Activated CD4-positive, CD25-positive, alpha-beta regulatory T cell treated with anti-CD3 and anti-CD28 coated beads, Interleukin-2, amount 50 U/mL, for 16 hours (primary cell): ENCODE measurements at places on chromosomes 2 and 18.

- no peak for DNase-seq
Observed at GRCh38 chr18:62452280-62452831, 70.5 kb upstream of the ZCCHC2 start.

- DNase-seq, result no peak
Observed at GRCh38 chr2:226429476-226429875, 370.1 kb downstream of the IRS1 start.

DNA sequence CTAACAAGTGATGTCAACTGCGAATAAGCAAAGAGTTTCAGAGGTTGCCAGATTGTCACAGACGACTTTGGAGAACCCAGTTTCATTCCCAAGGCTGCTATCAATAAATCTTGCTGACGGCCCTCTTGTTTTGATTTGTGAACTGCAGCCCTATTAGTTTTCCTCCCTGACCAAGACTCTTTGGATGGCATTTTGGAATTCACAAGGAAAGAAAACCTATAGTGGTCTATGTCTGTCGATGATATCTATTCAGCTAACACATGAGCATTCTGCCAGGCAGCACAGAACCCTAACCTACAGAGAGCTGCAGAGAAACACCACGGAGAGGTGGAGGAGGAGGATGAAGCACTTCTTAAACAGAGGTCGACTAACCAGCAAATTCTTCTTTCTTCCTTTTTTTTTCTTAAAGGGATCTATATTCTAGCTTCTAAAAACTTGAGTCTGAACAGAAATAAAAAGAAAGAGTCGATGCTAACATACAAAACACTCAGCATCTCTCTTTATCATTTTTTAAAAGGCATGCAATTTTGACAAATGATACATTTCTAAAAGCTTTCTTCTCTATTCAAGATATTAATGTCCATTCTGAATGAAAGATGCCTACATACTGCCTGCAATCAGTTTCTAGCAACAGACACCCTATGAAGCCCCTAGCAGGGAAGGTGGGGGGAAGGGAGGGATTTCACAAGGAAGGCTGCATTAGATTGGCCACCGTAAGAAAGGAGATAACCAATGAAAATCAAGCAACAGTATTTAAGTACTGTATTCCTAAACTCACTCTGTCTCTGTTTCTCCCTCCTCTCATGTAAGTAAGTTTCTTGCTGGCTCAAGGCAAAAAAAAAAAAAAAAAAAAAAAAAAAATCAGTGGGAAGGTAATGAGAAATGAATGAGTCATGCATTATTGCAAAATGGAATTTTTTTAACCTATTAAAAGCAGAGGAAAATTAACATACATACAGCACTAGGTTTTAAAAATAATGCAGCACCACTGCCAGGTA is 83.0 kb upstream of the CHRNA1 start:
- no peak for DNase-seq

DNA sequence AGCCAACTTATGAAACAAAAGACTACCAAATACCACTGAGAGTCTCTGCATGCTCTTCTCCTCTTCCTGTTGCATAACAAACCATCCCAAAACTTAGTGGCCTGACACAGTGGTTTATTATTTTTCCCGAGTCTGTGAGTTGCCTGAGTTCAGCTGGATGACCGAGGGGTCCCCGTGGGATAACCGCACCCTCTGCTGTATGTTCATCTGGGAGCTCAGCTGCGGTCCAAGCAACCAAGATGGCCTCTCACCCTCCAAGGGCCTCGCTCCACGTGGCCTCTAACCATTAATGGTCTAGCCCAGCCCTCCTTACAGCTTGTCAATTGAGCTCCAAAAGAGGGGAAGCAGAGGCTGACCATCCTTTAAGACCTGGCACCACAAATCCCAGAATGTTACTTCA is 17.1 kb downstream of the ITM2C start:
- DNase-seq, result no peak

- no peak for DNase-seq
Observed at GRCh38 chr2:44126106-44126797, 42.4 kb upstream of the PPM1B start.

DNA sequence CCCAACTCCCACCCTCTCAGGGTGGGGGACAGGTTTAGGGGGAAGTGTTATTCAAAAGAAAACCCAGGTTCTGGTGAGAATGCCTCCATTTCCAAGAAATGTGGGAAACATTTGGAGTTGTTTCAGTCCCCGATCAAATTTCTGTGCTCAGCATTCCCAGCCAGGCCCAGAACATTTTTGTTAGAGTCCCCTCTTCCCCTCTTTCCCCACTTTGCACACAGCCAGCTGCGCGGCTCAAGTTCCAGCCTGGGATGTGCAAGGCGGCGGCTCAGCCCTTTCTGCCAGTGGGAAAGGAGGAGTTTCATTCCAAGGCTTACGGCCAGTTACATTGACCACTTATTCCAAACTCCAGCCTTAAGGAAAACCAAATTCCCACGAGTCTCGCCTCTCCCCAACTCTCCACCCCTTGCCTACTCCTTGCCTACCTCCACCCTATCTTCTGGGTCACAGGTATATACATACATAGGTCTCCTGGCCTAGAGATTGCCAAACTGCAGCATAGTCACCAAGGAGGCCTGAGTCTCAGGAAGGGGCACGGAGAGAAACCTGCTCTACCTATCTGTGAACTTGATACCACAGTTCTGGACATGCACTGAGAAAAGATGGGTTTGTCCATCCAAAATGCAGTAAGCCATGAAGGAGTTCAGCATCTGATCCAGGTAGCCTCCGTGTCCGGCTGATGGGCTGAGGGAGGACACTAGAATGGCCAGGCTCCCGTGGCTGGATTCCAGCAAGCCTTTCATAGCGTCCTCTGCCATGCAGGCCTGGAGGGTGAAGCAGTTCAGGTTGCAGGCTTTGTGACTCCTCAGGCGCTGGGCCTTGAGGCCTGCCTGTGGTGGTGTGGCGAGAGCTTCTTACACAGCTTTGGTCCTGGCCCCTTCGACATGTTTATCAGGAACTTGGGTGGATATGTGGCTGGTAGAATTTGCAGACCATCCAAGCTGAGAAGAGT is 154.5 kb downstream of the ZFP36L2 start:
- no peak for DNase-seq

DNA sequence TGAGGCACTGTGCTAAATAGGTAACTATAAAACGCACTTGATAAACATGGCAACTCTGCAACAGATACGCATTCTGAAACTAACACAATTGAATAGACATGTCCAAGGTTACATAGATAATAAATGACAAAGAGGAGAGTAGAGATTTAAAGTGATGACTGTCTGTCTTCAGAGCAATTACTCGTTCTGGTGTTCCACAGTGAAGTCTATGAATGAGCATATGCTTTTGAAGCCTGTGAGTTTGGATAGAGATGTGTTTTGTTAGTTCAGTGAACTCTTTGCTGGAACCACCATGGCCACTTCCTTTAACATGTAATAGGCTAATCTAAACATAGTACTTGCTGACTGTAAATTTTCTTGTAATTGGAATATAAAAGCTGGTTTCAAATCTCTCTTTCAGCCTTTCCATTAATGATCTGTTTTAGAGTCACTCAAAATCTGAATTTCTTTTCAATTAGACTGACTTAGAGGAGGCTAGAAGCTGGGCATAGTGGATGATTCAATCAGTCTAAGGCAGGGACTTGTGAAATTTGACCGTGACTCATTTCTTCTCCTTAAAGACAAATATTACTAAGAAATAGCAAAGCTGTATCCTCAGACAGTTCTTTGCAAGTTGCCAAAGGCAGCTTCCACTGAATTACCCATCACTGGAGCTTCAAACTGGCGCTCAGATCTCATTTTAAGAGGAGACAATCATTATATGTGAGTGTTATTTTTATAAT is 1130.1 kb upstream of the CELF4 start:
- no peak for DNase-seq

DNA sequence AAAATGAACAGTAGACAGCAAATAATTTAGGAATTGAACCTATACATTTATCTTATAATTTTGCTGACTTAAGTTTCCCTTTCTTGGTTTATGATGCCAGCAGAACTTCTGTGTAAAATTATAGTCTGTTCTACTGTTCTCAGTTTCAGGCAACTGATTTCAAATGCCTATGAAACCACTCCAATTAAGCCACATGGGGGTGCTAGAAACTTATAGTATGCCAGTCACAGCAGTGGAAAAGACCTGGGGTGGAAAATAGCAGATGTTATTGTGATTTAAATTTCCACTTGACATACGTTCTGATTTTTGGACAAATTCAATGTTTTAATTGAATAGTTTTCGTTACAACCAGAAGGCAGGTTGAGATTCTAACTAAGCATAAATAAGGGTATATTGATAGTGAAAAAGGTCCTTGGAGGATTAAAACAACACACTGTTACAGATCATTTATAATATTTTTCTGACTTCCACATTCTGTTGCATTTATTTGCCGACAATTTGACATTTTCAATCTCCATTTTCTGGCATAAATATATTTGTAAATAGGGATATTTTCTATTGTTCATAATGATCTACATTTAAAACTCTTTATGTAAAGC is 61.4 kb downstream of the CPS1 start:
- no peak for DNase-seq

DNA sequence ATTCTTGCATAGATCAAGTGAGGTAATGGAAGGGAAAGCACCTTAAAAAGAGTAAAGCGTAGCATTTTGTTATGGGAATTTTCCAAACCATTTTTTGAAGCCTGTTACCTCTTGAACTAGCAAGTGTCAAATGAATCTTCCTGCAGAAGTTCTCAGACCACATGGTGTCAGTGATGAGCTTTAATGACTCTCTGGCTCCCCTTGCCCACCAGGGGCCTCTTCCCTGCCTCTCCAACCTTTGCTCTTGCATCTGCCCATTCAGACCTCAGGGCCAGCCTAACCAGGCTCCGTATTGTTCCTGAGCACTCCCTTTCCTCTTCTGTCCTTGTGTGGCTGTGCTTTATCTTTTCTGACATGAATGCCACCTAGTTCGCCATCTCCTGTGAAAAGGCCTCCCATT is 155.9 kb downstream of the DIS3L2 start:
- no peak for DNase-seq

DNA sequence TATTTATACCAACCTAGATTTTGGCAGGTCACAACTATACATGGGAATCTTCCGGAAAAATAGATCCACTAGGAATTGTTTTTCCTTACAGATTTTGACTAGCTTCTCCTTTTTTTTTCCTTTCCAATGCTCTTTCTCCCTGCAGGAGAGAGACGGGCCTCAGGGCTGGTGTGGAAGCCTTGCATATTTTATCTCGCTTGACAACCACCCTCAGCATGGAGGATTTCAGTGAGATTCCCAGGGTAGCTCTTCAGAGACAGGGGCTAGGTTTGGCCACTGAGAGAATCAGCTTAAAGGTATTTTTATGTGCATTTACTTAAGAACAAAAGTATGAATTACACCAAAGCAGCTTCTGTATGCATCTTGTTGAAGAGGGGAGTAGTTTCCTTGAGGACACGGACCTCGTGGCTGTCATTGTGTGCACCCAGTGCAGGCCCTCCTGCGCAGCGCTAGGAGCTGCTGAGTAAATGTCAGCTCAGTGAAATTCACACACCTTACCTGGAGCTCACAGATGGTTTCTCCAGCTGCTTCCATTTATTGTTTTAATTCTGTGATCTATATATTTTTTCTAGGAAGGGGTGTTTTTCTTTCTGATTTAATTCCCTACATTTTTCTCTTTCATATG is 54.4 kb downstream of the TRAPPC12 start:
- no peak for DNase-seq

DNA sequence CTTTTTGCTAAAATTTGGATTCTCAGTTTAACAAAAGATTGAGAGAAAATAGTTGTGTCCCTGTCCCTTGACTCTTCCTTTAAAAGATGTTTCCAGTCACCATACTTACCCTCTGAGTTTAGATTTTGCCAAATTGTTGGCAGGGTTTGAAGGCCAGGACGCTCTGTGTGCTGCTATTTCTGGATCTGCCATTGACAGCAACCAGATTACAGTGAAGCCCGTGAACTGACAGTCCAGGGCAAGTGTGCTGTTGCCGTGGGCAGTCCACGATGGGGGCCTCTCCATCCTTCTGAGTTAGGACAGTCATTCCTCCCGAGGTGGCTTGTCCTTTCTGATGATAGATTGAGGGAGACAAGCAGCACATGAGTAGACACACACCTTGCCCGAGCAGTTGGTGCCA is 89.9 kb downstream of the PTPRM start:
- DNase-seq, result no peak

- no peak for DNase-seq
Observed at GRCh38 chr2:171181064-171182049, 20.7 kb upstream of the TLK1 start.

GRCh38 chr2:45793305-45793962 is 142.0 kb downstream of the PRKCE start:
- no peak for DNase-seq

GRCh38 chr18:23822590-23823385 is 133.5 kb downstream of the LAMA3 start:
- DNase-seq, result no peak

DNA sequence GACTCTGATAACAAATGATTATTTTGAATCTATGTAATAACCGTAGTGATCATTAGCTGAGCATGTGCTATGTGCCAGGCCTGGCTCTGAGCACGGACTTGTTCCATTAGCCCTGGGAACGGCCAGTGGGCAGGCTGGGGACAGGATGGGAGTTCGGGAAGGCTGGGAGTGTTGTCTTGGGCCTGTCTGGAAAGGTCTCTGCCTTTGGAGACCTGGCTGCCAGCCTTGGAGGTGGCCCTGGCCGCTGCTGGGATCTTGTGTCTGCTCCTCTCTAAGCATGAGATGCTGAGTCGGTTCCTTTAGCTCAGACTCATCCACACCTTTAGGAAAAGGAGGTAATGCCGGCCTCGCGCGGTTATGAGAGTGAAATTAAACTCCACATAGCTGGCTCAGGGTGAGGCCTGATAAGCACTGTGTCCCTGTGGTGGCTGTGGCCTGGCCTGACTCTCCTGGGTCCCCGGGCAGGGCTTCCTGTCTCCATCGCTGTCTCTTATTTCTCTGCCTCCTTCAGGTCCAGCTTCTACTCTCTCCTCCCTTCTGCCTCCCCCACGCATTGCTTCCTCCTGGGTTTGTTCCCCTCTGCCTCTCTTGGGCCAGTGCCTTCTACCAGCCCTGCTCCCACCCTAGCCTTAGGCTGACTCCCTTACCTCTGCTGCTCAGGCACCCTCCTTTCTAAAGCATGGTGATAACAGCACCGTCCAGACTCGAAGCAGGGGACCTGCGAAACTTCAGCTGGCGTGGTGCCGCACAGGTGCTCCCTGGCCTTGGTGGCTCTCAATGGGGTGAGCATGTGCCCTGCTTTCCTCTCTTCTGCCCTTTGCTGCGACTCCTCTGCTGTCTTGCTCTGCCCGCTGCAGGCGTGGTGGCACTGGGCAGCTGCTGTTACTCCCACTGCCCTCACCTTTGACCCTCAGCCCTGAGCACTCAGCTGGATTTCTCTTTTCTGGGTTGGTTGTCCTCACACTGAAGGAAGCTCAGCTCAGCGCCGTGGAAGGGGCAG is 41.8 kb downstream of the NCK2 start:
- DNase-seq, result no peak

DNA sequence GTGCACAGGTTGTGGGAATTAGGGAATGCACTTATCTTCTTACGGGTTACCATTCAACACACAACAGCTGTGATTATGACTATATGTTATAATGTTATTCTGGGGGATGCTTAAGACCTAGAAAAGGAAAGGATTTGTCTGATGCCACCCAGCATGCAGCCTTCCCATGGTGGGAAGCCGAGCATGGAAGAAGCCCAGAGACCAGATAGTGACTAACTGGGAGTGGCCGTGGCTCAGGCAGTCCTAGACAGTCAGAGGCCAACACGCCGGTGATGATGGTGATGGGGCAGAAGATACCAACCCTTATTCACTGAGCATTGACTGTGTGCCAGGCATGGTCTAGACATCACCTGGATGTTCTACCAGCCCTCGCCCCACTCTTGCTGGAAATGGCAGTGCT is 35.9 kb downstream of the CYRIA start:
- DNase-seq, result no peak

GRCh38 chr2:71506222-71507153 is 53.1 kb downstream of the DYSF start:
- DNase-seq, result no peak

- DNase-seq, result no peak
Observed at GRCh38 chr2:197915548-197916265, 111.3 kb downstream of the PLCL1 start.
